Thoracic aorta (tissue), 2 donors: ENCODE measurements at places on chromosomes 1 and 21.

DNA sequence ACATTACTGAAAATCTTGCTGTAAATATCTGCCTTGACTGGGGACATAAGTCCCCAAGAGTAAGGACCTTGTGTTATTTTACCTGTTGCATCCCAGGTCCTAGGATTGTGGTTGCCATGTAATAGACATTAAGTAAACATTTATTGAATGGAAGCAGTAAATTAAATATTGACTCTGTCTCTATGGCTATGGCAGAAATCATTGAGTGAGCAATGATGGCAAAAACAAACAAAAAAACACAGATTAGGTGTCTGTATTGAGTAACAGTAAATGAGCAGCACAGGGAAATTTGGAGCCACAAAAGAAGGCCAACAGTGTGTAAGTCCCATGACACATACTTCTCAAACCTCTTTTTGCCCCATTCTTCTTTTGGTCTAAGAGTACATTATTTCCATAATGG lies 240.4 kb downstream of the NFIA start:
- DNase-seq, result no peak

GRCh38 chr1:229869240-229869639 lies 197.8 kb upstream of the GALNT2 start:
- DNase-seq, result no peak

- DNase-seq, result no peak
Observed at GRCh38 chr1:64112281-64112680, 91.1 kb upstream of the UBE2U start.

- DNase-seq, result no peak
Observed at GRCh38 chr1:186838380-186839040, 9.8 kb downstream of the PLA2G4A start.

DNA sequence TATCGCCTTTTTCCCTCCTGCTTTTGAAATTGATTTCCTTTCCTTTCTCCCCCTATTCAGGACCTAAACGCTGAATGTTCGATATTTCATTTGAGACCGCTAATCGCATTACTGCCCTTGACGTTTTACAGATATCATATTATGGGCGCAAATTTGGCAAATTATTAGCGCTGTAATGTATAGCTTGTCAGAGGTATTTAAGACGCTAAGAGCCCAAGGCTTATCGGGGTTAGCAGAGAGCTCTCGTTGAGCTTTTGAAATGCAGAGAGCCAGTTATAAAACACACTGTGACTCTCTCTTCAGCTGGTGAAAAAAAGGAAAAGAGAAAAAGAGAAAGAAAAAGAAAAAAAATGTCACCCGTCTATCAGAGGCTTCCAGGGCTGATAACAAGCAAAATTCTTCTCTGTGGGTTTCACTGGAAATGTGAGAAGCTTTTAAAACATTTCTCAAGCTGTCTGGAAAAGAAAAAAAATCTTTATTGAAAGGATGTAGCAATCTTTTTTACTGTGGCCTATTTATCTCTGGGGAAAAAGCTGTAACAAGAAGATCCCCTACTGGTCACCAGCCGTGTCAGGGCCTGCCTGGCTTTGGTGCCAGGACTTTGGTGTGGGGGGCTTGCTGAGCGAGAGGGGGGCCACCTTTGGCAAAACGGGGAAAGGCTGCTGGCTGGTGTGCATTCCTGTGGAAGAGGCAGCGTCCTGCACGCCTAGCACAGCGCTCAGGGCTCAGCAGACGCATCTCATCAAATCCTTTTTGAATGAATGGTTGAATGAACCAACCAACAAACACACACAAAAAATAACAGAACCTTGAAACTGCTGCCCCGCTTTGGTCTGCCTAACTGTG lies 119.8 kb downstream of the RNF220 start:
- DNase-seq, result no peak

- no peak for DNase-seq
Observed at GRCh38 chr1:234971586-234972297, 156.9 kb downstream of the TOMM20 start.

- DNase-seq, result no peak
Observed at GRCh38 chr1:50197216-50197615, 88.5 kb downstream of the ELAVL4 start.

DNA sequence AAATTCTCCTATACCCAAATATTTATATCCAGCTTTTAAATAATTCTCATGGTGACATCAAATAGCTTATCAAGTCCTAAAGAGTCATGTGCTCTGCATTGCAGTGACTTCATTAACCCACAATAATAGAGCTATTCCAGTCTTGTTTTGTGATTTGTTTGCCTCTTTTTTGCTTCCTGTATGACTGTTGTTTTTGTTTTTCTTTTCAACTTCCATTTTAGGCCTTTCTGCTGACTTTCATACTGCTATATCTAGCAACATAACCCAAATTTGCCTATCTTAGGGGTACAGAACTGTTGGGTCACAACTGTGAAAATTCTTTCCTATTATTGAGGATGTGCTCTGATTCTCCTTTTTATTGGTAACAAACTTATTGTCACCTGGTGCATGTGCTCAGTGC lies 30.3 kb downstream of the SPATA17 start:
- DNase-seq, result no peak

DNA sequence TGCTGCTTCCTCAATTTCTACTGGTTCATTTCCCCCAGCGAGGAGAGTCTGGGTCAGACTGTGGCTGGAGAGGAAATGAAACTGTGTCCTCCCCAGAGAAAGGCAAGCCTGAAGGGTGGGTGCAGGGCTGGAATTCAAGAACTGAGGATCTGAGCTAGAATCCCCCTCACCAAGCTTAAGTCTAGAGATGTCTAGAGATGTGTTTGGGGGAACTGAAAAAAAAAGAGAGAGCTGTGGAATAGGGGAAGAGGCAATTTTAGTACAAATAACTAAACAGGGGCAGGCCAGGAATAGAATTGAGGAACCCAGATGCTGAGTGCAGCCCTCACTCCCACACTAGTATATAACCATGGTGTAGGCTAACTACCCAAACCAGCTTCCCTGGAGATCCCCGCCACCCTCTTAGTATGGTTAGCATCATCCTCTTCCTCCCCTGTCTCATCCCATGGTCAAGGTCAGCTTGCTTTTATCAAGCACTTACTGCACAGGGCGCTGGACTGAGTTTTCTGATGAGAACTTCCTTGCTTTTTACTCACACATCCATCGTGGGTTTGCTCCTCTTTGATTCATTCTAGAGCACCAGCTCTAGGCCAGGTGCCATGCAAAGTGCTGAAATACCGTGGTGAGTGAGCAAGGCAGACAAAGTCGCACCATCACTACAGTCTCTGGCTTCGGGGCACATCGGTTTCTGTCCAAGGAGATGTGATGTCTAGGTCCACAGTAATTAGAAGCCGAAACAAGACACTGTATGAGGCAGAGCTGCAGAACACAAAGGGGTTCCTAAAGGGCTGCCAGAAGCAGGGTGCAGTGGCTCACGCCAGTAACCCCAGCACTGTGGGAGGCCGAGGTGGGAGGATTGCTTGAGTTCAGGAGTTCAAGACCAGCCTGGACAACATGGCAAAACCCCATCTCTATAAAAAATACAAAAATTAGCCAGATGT lies 112.9 kb upstream of the IPO9 start:
- no peak for DNase-seq

- no peak for DNase-seq
Observed at GRCh38 chr1:74468982-74469603, 43.3 kb downstream of the LRRC53 start.

DNA sequence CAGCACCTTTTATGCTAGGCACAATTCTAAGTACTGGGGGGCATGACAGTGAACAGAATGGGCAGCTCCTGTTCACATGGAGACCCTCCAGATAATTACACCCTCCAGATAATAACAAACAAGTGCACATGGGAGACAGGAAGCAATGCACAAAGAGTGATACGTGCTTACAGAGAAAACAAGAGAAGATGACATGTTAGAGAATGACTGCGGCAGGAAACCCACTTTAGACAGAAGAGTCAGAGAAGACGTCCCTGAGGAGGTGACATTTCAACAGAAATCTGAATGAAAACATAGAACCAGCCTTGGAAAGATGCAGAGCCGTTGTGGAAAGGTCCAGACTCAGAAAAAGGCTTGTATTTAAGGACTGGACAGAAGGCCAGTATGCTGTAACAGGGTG lies 54.7 kb upstream of the ARTN start:
- DNase-seq, result no peak

GRCh38 chr1:206464456-206464964 lies 5.8 kb upstream of the IKBKE start:
- DNase-seq, result no peak

- DNase-seq, result no peak
Observed at GRCh38 chr21:42905195-42905594, 12.1 kb downstream of the NDUFV3 start.

DNA sequence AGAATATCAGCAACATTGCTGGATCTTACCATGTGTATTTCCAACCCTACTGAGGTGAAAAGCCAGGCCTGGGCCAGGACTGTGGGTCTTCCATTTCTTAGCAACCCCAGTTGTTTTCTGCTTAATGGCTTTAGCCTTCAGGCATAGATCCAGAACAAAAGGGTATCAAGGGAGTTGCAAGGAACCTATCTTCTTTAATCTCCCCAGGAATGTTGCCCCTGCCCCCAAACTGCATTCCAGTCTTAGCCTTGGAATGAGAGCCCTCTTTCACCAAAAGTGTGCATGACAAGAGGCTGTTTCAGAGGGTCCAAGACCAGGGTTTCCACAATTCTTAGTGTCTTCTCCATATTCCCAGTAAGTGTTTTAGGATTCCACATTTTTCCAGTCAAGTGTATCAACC lies 87.9 kb upstream of the SOX13 start:
- no peak for DNase-seq

GRCh38 chr1:208273386-208274017 lies 29.3 kb upstream of the PLXNA2 start:
- DNase-seq, result no peak

DNA sequence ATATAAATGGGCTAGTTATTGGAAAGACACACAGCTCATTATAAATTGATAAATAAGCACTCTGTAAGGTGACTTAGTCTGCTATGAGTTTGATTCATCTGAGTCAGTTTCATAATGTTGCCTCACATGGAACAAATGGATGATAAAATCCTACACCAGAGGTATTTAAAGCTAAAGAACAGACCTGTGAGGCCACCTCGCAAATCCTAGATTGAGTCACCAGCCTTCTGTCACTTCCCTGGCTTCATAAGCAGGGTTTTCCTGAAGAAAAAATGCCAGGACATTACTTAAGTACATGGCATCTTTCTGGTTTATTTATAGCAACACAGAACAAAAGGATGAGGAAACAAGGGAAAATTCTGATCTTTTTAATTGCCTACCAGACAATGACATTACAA lies 18.4 kb downstream of the CD2 start:
- no peak for DNase-seq

- DNase-seq, result no peak
Observed at GRCh38 chr1:150760013-150760412, 5.6 kb downstream of the CTSS start.

- DNase-seq, result no peak
Observed at GRCh38 chr1:226378071-226378470, 29.8 kb downstream of the PARP1 start.

GRCh38 chr1:206850401-206850800 lies 15.0 kb upstream of the IL20 start:
- no peak for DNase-seq

GRCh38 chr21:45320261-45321025 lies 32.7 kb upstream of the POFUT2 start:
- no peak for DNase-seq

DNA sequence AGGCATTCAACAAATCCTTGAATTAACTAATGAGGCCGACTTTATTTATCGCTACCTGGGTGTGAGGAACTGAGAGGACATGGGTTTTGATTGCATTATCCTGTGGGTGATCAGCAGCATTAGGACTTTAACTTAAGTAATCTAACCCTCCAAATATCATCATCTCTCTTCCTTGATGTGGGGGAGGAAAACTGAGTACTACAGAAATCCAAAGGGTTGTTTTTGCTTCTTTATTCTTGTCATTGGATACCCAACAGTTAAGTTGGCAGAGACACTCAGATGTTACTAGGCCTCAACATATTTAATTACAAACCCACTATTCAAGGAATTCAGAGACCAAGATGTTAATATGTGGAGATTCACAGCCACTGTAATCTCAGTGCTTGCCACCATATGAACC lies 97.4 kb upstream of the ST6GALNAC5 start:
- DNase-seq, result no peak

- no peak for DNase-seq
Observed at GRCh38 chr1:37954316-37954971, 7.6 kb upstream of the INPP5B start.

DNA sequence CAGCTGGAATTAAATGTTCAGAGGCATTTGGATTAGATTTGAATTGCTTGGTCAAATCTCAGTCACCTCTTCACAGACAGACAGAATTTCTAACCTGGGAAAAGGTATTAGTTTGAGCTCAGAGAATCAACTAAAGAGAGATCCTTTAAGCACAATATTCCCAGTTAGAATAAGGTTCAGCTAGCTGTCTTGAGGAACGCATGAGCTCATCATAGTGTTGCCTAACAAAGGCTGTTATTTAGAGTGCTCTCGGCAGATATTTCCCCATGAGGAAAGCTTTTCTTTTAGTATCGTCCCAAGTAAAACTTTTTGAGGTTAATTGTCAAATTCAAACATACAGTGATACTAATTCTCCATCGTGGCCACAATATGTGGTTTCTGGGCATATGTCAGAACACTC lies 269.9 kb downstream of the HLX start:
- no peak for DNase-seq

GRCh38 chr1:162889989-162890388 lies 29.0 kb upstream of the CCDC190 start:
- DNase-seq, result no peak

DNA sequence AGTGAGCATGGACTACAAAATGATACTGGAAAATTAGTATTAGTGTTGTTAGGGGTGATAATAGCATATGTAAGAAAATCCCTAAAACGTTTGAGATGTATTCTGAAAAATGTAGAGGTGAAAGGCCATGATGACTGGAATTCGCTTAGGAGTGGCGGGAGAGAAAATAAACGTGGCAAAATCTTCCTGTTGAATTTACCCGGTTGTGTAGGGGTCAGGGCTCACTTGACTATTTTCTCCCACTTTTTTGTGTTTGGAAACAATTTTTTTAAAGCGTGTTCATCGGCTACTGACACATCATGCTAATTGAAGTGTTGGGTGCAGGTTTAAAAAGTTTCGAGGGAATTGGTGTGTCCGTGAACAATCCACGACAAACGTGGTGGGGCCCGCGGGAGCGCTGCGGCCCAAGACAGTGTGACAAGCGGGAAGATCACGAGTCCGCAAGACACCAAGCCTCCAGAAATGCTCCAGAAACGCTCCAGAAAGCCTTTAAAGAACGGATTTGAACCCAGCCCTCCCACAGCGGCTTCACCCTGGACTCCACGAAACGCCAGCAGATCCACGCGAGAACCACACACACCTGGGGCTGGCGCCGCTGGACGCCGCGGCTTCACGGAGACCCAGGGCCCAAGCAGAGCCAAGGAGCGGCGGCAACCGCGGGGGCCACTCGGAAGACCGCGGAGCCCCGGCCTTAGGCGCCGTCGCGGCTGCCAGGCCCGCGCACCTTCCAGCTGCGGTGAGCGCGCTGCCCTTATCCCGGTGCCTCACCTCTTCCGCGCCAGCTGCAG lies 573 bp downstream of the PSMG1 start:
- DNase-seq, result no peak

DNA sequence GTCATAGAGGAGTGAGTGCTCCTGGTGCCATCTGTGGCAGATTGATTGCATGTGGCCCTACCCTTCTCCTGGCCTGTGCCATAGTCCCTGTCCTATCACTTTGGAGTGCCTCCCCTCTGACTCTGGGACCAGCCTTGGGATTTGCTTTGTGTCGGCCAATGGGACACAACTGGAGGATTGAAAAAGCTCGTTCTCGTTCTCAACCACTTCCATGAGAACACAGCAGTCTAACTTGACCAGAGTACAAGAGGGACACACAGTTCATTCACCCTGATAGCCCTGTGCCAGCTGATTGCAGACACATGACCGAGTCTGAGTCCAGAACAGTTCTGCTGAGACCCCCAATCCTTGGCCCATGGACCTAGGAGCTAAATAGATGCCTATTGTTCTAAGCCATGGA lies 47.8 kb downstream of the C1orf198 start:
- DNase-seq, result no peak
